ENCODE measurements at places on chromosomes 3 and 15.

- no peak for DNase-seq
Measured at GRCh38 chr15:29711531-29711930, 110.7 kb downstream of the TJP1 start.

GRCh38 chr3:117681619-117682018 lies 972.0 kb downstream of the TUSC7 start:
- DNase-seq = no peak

DNA sequence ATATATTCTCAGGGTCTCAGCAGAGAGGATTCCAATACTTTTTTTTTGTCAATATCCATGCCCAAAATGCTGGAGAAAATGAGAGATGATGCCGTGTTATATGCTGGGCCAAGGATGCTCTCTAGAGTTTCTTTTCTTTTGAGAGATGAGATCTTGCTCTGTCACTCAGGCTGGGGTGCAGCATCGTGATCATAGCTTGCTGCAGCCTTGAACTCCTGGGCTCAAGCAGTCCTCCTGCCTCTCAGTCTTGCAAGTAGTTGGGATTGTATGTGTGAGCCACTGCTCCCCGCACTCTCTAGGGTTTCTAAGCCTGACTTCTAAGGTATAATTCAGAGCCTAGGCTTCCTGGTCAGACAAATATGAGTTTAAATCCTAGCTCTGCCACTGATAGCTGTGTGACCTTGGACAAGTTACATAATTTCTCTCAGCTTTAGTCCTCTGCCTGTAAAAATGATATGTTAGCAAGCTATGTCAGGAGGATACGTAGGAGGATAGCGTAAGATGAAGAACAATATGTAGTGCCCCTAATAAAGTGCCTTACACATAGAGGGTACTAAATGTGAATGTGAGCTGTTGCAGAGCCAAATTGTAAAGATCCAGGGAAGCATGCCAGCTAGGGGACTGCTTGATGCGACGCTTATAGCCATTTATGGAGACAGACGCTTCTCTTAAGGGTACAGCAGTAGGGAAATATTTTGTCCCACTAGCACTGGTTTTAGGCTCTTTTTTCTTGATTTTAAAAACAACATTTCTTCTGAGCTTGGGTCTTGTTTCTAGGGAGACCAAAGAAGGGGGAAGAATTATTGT lies 7.4 kb downstream of the STARD9 start:
- DNase-seq = no peak

- DNase-seq = no peak
Measured at GRCh38 chr15:46778876-46779275, 938.4 kb upstream of the SEMA6D start.

DNA sequence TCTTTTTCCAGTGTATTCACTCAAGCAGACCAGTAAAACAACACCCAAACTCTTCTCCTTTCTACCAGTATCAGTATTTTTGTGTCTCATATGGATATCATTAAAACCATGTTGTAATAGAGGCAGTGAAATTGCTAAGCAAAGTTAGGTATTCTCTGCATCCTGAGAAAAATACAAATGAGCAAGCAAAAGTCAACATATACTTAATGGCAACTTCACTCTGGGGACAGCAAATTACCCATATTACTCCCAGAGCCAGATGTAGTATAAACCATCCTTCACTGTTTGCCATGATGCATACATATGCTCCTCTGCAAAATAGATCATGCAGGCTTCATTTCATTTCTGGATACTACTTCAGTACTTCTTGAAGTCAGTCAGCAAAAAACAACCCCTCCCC lies 22.1 kb downstream of the UBA5 start:
- no peak for DNase-seq

- no peak for DNase-seq
Measured at GRCh38 chr15:67852418-67852817, 12.6 kb upstream of the RNU6-1 start.

DNA sequence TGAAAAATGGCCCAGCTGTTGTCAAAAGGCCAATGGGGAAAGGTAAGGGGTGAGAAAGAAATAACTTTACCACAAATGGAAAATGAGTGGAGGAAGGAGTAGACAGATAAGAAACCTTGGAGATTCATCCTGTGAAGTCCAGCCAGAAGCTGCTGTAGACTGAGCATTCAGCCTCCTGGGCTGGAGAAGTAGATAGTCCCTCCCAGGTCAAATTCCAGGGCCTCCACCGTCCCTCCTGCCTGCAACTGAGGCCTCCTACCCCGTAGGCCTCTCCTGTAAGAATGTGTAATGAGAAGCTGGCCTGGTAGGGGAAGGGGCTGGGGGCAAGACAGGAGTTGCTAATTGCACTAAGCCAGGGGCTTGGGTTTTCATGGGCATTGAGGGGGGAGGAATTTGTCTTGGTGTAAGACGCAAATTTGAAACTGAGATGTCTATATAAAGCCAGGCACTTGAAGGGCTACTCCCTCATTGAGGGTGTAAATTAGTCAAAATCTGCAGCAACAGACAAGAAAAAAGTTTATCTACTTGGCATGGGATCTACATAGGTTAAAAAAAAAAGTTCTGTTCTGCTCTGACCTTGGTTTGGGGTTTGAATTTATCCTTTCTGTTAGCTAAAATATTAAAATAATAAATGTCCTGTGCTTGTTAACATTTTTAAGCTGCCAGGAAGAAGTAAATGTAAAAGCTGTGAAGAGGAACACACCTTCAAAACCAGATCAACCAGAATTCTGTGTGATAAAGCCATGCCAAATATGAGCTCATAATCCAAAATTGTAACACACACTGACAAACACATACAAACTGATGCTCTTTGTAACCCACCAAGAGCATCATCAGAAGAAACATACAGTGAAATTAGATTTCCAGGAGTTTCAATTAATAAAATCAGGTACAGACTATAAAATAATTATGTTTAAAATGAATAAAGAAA lies 1.7 kb upstream of the RBP2 start:
- DNase-seq = no peak

- no peak for DNase-seq
Measured at GRCh38 chr3:165464736-165465135, 268.6 kb upstream of the SLITRK3 start.

GRCh38 chr15:89004726-89005030 lies 83.6 kb upstream of the ABHD2 start:
- no peak for DNase-seq

- DNase-seq = no peak
Measured at GRCh38 chr3:179184826-179185225, 36.7 kb downstream of the PIK3CA start.

DNA sequence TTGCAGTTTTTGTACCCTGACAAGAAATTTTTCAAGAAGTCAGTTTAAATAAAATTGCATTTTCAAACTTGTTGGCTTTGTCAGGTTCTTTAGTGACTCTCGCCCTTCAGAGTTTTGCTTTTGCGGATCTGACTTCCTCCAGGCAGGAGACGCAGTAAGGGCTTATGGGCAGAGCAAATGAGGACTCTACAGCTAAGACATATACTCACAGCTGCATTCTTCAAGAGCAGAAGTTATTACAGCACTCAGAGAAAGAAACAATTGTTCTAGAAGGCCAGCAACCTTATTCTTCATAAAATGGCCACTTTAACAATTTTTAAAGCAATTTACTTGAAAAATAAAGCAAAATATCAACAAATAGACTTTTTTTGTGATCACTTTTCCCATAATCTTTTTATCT lies 438.8 kb upstream of the THRB start:
- DNase-seq = no peak

- no peak for DNase-seq
Measured at GRCh38 chr15:60787837-60788691, 309.1 kb upstream of the ICE2 start.

GRCh38 chr3:49495023-49495422 lies 25.0 kb downstream of the DAG1 start:
- no peak for DNase-seq

- no peak for DNase-seq
Measured at GRCh38 chr15:34483644-34484043, 46.0 kb upstream of the GOLGA8A start.

DNA sequence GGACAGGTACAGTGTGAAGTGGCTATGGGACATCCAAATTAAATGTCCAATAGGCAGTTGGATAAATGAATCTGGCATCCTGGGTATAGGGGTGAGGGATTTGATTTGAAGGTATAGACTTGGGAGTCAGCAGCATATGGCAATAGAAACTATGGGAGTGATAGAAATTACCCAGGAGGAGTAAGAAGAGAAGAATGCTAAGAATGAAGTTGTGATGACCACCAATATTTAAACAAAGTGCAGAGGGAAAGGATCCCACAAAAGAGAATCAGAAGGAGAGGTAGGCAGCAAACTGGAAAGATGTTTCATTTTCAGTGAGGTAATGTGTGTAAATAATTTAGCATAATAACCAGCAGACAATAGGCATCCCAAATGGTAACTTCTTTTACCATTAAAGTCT lies 13.8 kb upstream of the MSL2 start:
- no peak for DNase-seq

DNA sequence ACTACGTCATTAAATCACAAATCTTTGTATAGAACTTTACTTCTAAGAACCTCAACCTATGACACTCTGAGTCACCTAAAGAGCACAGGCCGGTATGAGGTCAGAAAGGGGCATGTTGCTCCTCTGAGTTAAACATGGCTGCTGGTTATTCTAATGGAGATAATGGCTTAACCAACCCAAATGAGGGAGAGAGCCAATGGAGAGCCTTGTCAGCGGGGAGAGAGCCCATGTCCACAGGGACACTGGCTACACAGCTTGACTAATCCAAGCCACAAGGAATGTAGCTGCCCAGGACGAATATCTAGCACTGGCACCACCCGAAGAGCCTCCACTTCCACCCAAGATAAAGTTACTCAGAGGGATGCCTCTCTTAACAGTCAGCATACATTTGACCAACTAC lies 77.0 kb upstream of the STAC start:
- DNase-seq = no peak

- DNase-seq = no peak
Measured at GRCh38 chr15:72153269-72154000, 35.2 kb downstream of the SENP8 start.

GRCh38 chr3:174100744-174101143 lies 703.2 kb downstream of the NLGN1 start:
- DNase-seq = no peak

GRCh38 chr3:2423143-2423542 lies 324.5 kb downstream of the CNTN4 start:
- no peak for DNase-seq

- no peak for DNase-seq
Measured at GRCh38 chr3:13480340-13481318, 523 bp downstream of the HDAC11 start.

DNA sequence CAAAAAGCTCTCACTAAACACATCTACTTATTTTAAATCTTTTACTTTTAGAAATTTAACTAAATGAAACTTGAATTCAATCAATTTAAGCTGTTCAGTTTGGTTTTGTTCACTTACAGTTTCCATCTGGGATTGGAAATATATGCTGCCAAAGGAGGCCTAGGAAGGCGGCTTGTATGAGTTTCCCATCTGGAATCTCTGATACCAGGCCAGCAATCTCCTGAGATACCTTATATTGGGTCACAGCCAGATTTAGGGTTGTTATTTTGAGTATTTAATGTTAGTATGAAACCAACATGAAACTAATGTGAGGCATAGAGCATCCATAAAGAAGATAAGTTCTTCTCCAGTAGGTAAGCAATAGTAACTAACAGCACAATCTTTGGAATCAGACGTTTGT lies 94.6 kb downstream of the GMNC start:
- DNase-seq = no peak

DNA sequence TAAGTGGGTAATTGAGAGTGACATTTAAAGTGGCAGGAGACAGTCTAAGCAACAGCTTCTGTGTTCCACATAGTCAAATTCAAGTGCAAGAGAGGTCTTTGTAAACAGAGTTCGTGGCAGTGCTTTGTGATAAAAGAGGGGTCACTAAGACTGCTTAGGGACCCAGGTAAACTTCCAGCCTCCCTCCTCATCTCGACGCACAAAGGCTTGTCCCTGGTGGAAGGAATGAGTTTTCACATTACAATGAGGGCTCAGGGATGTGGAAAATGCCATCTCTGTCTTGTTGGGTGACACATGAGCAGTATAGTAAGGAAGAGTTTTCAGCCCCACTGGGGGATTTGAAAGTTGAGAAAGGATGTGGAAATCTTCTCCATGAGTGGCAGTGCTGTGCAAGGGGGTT lies 7.3 kb downstream of the GMNC start:
- DNase-seq = no peak

DNA sequence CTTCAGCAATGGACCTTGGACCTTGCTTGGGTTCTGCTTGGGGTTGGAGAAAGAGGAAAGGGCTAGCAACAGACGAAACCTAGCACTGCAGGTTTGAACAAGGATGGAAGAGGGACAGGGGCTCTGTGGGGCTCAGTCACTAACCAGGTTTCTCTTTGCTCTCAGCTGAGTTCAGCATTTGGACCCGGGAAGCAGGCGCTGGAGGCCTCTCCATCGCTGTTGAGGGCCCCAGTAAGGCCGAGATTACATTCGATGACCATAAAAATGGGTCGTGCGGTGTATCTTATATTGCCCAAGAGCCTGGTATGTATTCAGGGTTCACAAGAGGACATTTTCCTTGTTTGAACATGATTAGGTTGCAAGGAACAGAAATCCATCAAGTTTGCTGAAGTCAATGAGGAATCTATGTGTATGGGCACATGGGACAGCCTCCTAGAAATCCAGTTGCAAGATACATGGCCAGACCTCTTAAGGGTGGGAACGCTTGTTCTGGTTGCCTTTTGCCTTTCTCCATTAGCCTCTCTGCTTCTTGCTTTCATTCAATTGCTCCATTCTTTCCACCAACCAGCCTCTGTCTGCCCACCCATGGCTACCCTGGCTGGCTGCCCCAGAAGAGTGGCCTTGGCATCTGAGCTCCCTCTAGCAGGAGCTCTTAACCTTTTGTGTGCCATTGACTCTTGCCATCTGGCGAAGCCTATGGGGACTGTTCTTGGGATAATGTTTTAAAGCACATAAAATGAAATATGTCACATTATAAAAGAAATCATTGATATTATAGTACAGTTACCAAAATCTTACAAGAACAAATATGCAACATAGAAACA lies 55.9 kb downstream of the DNASE1L3 start:
- no peak for DNase-seq

DNA sequence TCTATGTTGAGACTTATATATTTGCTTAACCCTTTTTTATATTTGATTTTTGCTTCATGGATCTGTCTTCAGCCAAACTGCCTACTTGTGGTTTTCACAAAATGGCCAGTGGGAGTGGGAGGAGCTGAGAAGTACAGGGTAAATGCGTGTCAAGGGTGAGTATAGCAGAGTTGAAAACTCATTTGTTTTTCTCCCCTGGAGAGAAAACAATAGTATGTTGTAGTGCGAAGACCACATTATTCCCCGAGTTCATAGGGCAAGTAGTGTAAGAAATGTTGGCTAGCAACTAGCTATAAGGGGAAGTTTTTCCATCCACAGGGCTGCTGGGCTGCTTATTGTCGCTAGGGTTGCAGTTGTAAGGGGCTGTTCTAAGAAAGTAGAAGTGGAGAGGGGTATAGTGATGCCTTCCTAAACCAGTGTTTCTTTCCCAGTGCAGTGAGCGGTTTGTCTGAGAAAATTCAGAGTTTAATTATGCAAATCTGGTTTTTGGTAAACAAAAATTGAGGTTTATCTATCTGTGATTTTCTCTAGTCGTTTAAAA lies 153.8 kb upstream of the AZI2 start:
- no peak for DNase-seq
